ENCODE measurements at places on chromosomes 4 and X. TPM values are rescaled to one million over a fixed set of nuclear protein-coding genes. Genes with fewer than 3 reads are reported as not detected.

DNA sequence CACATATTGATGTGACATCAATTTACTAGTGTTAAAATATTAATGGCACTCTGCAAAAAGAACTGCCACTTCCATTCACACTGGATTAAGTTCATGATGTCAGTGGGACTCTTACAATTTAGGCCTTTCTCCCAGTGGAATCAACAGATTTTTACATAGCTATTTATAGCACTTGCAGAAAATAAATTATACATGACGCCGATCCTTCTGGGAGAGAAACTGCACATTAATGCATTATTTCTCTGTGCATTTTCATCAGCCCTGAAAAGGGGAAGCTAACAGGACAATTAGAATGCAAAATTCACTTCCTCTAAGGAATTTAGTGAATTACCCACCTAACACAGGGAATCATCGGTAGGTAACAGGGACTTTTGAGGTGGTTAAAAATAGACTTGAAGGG, 15.7 kb downstream of the LGI2 start:
- no peak for DNase-seq

FAM120C gene
- 6.1 TPM for total RNA-seq

DNA sequence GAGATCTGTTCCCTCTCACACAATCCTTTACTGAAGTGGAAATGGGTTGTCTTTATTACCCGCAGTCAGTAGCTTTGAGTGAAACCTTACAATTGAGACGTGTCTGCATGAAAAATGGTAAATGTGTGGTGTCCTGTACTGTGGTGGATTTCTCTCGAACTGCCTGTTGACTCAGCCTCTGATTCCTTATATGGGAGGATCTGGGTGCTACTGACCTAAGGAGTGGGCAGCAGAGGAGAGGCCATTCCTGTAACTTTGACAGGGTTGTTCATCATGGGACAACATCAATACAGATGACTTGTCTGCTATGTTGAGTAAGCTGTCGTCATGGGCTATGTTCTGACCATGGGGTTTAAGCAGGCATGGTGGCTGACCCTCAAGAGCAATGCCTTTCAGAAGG, 159.6 kb upstream of the WDR1 start:
- DNase-seq: no peak

GRCh38 chrX:37998586-37999262, 7.6 kb upstream of the SYTL5 start:
- no peak for DNase-seq

DNA sequence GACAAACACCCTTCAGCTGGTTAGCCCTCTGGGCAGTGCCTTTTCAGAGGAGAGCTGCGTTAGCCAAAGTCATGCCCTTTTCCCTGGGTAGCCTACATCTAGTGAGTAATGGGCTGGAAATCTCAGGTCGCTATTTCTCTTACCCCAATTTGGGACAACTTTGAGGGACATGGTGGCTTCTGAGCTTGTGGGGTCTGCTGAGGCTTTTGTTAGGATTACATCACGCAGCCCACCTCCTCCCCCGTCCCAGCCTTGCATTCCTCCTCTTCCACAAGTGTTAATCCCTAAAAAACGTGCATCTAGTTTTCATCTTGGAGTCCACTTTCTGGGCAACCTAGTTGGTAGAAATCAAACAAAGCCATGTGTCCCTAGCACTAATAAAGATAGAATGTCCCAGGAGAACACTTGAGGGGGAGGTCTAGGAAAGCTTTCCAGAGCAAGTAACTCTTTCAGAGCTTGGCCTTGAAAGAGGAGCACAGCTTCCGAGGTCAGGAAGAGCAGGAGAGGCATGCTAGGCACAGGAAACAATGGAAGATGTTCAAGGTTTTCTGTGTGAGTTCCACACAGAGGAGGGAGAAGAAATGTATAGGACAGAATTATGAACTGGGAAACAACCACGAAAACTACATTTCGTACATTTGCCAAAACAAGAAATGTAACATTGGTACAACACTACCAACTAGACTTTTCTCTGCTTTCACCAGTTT, 2.8 kb downstream of the MRFAP1 start:
- no peak for DNase-seq

DNA sequence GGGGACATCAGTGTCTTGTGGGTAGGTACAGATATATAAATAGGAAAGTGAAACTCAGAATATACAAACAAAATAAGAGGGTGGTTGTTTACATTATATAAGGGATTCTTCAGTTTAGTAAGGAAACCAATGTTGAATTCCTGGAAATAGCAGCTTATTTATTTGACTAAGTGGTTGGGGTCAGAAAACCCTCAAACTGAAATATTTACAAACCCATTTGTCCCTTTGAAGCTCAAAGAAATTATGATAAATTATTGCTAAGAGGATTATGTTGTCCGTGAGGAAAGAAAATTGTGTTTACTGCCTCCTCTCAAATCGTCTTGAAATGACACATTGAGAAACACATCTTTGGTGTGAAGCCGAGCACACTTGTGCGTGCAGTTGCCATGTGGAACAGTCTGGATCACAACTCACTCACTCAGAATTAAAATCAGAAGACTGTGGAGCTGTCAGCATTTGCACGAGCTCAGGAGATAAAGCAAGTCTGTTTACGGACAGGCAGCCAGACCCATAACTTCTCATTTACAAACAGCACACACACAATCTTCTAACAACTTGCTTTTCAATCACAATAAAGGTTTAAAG, 46.8 kb upstream of the SETD7 start:
- DNase-seq: no peak

DNA sequence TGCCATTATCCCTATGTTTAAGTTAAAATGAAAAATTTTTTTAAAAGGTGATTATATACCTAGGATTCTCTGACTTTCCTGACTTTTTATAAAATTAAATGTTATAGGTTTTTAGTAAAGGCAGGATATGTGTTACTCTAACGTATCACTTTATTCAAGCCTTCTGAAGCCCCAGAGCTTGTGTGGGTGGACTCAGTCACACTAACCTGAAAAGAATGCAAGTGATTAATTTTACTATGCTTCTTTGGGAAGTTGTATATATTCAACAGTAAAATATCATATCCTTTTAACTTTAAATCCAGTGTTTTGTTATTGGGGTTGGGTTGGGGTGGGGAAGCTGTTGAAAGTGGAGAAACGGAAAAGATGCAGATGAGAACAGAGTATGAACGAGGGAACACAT, 22.8 kb downstream of the PDLIM3 start:
- no peak for DNase-seq

DNA sequence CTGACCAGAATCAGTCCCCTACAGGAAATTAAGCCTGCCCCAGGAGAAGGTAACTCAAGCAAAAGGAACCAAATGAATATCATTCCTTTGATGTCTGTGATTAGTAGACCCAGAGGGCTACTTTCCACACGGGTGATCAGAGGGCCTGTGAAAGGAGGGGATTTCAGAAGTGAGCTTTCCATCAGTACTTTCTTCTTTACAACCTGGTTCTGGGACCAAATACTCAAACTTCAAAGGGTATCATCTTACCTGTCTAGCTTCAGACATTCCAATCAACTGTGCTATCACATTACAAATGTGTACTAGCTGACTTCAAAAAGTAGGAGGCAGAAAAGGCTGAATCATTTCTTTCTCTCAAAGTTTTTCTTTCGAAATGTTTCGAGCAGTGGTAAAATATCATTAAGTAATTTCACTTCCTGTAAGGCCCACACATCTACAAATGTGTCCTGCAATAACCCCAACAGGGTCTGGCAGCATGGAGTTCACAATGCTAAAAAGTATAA, 23.9 kb downstream of the ACSL4 start:
- no peak for DNase-seq

DNA sequence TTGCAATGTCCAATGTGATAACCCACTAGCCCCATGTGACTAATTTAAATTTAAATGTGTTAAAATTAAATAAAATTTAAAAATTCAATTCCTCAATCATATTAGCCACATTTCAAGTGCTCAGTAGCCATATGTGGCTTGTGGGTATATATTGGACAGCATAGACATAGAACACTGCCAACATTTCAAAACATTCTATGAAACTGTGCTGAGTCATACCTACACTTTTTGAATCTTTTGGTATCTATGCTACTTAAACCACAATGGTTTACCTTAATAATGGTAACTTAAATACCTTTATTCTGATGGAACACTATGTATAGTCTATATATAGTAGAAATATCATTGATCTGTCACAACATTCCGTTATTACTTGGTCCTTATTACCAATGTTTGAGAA, 223.4 kb upstream of the ATOH1 start:
- DNase-seq: no peak

ERAS gene
- not detected for total RNA-seq

SHISA3 gene
- 6.7 TPM for total RNA-seq

P2RY8 gene
- 1.6 TPM for total RNA-seq

CHRDL1 gene
- 2.9 TPM for total RNA-seq

- DNase-seq: no peak
These were observed 3.6 kb downstream of the ATP2B3 start for GRCh38 chrX:153521034-153521433.

AKAP4 gene
- total RNA-seq: not detected

- no peak for DNase-seq
These were observed 446.8 kb downstream of the TRAM1L1 start for GRCh38 chr4:116638592-116638991.

DNA sequence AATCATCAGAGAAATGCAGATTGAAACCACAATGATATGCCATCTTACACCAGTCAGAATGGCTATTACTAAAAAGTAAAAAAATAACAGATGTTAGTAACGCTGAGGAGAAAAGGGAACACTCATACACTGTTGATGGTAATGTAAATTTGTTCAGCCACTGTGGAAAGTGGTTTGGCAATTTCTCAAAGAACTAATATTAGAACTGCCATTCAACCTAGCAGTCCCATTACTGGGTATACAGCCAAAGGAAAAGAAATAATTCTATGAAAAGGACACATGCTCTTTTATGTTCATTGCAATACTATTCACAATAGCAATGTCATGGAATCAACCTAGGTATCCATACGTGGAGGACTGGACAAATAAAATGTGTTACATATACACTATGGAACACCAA, 566.3 kb downstream of the STPG2 start:
- DNase-seq: no peak

GRCh38 chrX:10496345-10496965, 123.9 kb downstream of the MID1 start:
- DNase-seq: no peak

DNA sequence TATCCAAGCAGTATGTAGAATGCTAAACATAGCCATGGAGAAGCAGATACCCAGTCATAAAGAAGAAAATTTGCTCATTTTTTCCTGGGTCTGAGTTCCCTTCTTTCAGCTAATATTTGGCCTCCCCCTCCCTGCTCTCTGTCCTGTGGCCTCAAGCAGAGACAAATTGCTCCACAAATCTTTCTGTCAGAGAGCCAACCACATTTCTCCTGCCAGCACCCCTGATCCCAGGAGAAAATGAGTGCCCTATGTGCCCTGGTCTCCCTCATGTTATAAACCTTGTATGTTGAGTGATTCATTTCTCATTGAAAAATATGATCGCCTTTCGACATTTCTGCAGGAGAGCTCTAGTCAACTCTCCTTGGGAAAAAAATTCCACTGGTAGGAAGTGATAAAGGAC, 82.0 kb downstream of the TMEM156 start:
- DNase-seq: no peak

SPANXN3 gene
- not detected for total RNA-seq

DNA sequence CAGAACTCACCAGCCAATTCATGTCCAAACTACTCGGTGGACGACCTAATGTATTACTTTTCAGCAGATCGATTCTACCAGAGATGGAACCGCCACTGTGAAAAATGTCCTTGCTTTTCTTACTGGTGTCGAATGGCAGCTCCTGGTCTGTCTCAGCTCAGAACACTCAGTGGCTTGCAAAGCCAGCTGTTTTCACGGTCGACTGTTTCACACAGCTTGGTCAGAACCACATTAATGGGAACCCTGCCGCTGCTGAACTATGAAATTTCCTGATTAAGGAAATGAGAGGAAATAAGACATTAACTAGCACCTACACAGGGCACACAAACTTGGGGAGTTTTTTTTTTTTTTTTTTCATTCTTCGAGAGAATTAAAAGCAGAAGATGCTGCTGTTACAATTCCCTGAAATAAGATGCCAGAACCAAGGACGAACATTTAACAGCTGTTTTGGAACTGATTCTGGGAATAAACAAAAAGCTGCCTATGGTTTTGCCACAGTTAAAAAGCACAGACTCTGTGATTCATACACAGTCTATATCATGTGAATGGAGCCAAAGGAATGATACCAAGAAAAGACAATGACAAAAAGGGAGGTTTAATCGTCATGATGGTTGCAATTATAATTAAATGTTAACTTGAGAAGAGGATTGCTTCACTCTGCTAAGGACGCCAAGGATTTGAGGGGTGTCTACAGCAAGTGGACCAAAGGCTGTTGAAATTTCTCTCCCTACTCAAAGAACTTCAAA, 31.3 kb downstream of the SUPT20HL2 start:
- DNase-seq: no peak

DNA sequence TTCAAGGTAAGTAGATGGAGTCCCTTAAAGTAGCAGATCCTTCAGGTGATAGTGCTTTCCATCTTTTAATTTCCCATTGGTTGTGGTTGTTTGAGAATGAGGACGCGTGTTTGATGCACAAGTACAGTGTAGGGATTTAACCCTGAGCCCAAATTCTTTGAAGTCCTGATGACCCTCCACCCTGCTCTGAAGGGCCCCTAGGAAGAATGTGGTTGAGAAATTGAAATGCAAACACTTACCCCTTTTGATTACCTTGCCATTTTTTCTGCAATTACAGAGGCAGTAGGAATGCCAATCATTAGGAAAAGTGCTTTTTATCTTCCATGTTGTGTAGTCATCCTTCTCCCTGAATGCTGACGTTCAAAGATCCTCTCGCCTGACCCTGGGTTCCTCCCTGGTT, 112.4 kb downstream of the ZNF518B start:
- no peak for DNase-seq

DNA sequence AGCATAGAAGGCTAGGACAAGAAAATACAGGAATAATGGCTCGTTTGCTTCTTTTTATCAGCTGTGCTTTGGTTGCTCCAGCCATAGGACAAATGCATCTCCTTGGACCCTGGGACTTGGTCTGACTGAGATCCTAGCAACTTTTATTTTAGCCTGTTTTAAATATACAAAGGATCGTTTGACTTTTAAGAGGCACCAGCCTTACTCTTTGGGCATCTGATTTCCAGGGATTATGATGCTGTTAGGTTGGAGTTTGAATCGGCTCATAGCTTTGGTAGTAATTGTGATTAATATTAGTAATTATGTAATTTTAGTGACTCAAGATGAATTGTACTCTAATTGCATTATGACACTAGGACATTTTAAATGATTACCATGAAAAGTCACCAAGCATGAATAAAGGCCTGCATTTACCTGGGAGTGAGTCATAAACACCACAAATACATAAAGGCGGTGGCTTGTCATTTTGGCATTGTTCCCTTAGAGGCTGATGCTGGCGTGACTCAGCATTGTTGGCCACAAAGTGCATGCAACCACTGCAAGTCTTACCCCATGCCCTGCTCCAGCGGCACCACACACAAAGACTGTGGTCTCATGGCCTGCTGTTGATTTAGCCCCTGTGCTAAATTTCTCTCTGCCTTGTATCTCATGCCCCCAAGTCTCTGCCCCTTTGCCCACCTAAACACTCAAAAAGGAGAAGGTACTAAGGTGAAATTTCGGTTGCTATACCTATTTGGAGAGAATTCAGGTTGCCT, 12.4 kb downstream of the GPAT3 start:
- DNase-seq: peak; percentile 72

- no peak for DNase-seq
These were observed 67.4 kb upstream of the SCML1 start for GRCh38 chrX:17669891-17670290.
